ENCODE measurements at places on chromosomes 4 and X. TPM values are rescaled to one million over a fixed set of nuclear protein-coding genes. Genes with fewer than 3 reads are reported as not detected.

DNA sequence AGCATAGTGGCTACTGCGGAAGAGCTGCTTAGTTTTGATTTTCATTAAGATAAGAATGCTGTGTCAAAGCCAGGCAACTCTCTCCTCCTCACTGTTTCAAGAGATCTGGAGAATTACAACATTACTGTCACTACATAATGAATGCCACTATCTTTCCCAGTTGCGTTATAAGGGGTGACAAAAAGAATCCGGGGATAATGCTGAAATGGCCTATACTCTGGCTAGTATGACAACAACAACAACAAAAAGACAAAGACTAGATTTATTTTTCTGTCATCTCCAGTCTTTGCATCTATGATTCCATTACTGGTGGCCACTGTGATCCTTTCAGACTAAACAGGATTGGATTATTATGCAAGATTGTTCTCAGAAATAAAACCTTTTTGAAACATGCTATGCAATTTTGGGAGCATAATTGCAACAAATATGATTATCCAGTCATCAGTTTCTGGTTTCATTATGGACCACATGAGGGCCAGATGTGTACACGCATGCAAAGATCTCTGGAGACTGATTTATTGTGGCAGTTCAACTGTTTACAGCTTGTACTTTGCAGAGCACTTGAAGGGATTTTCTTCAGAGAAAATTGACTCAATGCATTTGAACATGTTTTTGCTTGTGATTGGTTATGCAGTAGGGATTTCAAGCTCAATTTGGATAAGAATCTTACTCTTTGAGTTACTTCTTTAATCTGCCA is 31.1 kb upstream of the SPANXB1 start:
- DNase-seq = no peak

GRCh38 chr4:150577796-150578195 is 4.2 kb upstream of the MAB21L2 start:
- no peak for DNase-seq

GRCh38 chr4:112031712-112032328 is 113.4 kb upstream of the FAM241A start:
- DNase-seq = peak; percentile 12

DNA sequence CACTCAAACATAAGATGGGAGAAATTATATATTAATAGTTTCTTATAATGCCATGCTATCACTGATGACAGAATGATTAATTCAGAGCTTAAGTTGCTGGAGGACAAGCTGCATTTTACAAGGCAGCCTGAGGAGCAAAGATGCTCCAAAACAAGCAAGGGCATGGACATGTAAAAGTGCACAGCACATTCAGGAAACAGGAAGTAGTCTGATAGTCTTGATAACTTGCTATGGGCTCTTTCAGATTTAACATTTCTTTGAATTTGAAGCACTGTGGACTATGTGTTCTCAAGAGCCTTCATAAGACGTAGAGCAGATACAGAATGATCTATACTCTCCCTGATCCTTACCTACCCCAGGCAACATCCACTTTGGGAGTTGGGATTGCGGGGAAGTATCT is 50.0 kb downstream of the AMMECR1 start:
- no peak for DNase-seq

DNA sequence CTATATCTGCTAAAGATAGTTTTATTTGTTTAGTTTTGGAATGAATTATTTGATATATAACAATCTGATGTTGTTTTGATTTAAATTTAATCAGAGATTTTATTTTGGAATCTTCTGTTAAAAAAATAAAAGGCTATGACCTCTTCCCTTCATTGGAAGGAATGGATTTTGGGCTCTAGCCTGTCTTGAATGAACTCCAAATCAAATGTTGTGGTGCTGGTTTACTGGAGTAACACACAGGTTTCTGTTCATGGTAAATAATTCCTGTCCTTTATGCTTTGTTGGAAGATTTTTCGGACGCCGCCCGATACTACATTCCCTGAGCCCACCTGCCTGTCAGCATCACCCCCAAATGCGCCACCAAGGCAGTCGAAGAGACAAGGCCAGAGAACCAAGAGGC is 291.1 kb downstream of the ARHGAP10 start:
- no peak for DNase-seq

- no peak for DNase-seq
Observed at GRCh38 chr4:51870441-51871188, 27.7 kb downstream of the DCUN1D4 start.

GRCh38 chr4:106676173-106676921 is 307.8 kb upstream of the GIMD1 start:
- DNase-seq = no peak

- DNase-seq = no peak
Observed at GRCh38 chr4:120056246-120056645, 10.4 kb downstream of the MAD2L1 start.

GRCh38 chr4:68921051-68921450 is 30.6 kb downstream of the UGT2A3 start:
- no peak for DNase-seq

DNA sequence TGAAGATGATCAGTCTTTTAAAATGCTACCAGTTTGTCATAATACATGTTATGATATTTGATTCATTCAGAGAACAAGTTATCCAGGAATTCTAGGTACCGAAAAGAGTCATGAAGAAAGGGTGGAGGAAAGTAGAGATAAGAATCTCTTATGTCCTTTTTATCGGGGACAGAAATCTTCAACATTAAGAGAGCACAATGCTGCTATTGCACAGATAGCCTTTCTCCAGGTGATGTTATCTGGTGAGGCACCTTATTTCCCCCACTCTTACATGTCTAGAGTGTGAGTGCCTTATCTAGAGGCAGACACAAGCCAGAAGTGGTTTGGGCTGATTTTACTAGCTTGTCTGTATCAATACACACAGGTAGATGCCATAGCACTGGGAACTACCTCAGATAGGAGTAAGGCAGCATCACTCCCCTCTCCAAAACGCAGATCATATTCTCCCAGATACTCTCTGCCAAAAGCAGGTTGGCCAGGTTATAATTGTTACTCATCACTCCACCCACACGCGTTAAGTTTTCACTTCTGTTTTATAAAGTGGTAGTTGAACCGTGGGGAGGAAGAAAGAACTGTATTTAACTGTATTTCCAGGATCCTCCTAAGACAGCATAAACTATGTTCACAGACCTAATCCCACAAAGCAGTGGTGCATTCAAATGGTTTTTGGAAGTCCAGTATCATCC is 38.4 kb downstream of the AREG start:
- DNase-seq = no peak

- no peak for DNase-seq
Observed at GRCh38 chrX:107629540-107629909, 1.2 kb downstream of the PRPS1 start.

DNA sequence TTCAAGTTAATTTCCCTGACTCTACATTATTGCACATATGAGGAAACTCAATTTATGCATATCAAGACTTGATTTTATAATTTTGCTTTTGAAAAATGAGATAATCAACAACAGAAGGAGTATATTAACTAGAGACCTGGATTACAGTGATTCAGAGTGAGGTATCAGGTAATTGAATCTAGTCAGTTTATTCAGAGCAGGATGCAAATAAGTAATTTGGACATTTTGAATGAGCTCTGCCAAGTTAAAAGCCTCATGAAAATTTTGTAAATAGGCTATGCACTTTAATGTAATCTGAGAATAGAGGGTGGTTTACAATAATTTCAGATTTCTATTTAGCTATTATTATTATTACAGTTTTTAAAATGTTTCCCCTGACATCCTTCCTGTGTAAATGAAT is 203.7 kb upstream of the EMCN start:
- DNase-seq = no peak

GRCh38 chr4:8615366-8615765 is 22.8 kb downstream of the CPZ start:
- no peak for DNase-seq

DNA sequence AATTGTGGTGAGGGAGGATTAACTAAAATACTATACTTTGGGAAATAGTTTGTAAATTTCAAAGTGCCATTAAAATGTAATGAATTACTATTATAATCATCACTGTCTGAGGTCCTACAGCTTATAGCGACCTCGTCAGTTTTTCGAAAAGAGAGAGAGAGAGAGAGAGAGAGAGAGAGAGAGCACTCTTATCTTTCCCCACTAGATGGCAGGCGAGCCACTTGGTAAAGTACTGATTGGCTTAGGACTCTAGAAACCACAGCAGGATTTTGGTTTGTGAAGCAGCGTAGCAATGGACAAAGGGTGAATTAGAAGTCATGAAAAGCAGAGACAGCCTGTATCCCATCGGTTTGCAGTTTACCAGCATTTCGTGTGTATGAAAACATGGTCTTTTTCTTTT is 52.5 kb downstream of the LINC00632 start:
- peak; percentile 31 for DNase-seq

DNA sequence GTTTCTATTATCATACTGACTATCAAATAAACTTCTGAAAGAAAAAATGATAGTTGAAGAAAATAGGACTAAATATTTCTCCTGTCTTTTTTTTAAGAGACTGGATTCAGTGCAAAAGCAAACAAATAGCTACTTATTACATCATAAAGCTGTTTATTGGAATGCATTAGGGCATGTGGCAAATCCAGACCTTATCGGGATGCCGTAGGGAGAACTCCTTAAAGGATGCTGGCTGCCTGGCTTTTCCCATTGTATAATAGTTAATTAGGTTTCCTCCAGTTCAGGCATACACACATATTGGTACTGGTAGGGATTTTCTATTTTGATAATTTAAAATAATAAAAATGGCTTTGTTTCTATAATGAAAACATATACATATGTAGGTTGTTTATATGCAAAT is 539.3 kb upstream of the ATOH1 start:
- DNase-seq = no peak

- DNase-seq = peak; percentile 36
Observed at GRCh38 chr4:42865572-42866189, 26.8 kb upstream of the GRXCR1 start.

DNA sequence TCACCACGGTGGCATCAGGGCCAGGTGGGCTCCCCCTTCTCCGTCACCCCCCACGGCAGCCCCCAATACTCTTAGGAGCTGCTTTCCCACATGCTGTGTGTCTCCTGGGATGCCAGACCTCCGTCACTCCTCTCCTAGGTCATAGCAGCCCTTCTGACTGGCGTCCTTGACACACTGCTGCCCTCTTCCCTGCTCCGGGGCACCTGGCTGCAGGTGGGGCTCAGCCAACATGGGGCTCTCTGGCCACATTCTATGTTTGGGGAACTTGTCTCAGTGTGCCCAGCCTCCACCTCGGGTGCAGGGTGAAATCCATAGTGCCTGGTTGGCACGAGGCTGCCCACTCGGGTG is 13.8 kb downstream of the TMEM175 start:
- no peak for DNase-seq

- DNase-seq = no peak
Observed at GRCh38 chrX:912677-913076, 282.1 kb downstream of the SHOX start.

Gene TREX2
- 0.24 TPM for total RNA-seq

Gene FGFRL1
- total RNA-seq = 126 TPM

Gene SLC10A3
- total RNA-seq = 10.9 TPM

Gene GPAT3
- 0.17 TPM for total RNA-seq

Gene P2RY10
- not detected for total RNA-seq

Gene SLC49A3
- 13.1 TPM for total RNA-seq

Gene ACE2
- 0.09 TPM for total RNA-seq

Measured in progenitor cell of endocrine pancreas (in vitro differentiated cells).